Skeletal muscle cell (primary cell): ENCODE measurements at places on chromosomes 3 and 15.
A peak's percentile ranks its signal among the peaks of the same experiment; 100 is the strongest.

GRCh38 chr3:19866751-19867347, 67.2 kb downstream of the EFHB start:
- peak; percentile 18 for DNase-seq

- DNase-seq, result peak; percentile 16
Observed at GRCh38 chr15:52340093-52340492, 44.5 kb upstream of the MYO5C start.

DNA sequence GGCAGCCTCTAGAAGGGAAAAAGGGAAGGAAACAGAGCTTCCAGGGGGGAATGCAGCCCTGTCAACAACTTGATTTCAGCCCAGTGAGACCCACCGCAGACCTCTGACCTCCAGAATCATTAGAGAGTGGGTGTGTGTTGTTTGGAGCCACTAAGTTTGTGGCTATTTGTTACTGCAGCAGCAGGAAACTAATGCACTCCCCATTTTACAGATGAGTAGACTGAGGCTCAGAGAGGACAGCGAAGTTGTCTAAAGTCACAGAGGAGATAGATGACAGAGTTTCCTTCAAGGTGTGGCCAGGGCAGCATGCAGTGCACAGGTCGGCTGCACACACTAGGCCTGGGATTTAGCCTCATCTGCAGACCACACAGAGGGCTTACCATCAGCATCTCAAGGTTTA, 81.8 kb upstream of the ALDH1L1 start:
- no peak for DNase-seq

GRCh38 chr3:13451301-13451673, 28.8 kb upstream of the HDAC11 start:
- no peak for DNase-seq

- no peak for DNase-seq
Observed at GRCh38 chr3:11327619-11328018, 55.4 kb downstream of the ATG7 start.

- no peak for DNase-seq
Observed at GRCh38 chr3:150635526-150635925, 32.4 kb downstream of the SELENOT start.

DNA sequence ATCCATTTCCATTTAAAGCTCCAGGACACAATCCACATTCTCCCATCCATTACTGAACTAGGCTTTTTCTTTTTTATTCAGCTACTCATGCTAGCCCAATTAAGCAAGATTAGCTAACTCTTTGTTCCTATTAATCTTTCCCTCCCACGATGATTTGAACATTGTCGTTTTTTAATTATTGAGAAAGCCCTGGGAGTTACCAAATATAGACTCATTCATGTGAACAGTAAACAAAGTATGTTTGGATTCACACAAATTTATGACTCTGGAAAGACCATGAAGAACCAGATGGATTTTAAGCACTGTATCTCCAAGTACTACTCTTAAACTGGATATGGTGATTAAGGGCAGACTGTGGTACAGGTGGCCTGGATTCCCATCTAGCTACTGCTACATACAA, 82.2 kb downstream of the STRIT1 start:
- no peak for DNase-seq

DNA sequence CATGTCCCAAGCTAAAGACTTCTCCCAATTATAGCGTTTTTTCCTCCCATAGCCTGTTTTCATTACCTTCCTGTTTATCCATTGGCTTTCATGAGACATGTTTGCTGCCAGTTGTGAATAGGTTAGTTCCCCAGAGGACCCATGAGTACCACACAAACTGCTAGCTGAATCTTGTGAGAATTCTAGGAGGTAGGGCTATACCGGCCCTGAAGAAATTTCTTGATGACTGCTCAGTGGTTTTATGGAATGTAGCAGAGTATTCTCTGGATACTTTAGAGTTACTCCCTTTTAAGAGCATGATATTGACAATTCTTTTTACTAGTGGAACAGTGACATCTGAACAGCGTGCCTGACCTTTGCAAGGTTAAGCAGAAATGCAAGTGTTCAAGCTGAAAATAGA, 210.4 kb downstream of the MCTP2 start:
- DNase-seq, result no peak

- no peak for DNase-seq
Observed at GRCh38 chr15:61137105-61137792, 91.9 kb downstream of the RORA start.

DNA sequence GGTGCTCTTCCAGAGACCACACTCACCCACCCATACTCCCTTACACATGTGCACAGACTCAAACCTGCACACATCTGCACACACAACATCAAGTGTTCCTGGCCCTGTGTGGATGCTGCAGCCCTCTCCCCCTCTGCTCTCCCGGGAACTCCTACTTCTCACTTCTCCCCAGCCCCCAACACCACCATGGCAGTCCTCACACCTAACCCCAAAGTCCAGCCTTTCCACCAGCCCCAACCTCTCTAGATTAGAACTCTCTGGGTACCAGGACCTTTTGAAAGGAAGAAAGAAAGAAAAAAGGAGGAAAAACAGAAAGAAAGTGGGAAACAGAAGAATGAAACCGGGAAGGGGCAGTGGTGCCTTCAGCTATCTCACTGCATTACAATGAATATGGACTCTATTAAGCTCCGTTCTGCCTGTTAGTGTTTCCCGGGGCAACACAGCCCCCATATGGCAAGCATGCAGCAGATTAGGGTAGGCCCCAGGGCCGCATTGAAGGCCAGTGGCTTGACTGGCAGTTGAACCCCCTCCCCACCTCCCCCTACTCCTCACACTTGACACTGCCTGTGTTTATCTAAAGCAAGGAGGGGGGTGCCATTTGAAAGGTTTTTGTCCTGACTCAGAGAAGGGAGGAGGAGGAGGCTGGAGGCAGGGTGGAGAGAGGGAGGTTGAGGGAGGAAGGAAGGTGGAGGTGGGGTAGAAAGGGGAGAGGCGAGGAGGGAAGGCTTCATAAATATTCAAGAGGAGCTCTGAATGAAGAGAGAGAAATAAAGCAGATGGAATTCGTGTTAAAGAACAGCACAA, 30.1 kb downstream of the BOC start:
- DNase-seq, result no peak
